ENCODE measurements at places on chromosomes 16 and 17.

DNA sequence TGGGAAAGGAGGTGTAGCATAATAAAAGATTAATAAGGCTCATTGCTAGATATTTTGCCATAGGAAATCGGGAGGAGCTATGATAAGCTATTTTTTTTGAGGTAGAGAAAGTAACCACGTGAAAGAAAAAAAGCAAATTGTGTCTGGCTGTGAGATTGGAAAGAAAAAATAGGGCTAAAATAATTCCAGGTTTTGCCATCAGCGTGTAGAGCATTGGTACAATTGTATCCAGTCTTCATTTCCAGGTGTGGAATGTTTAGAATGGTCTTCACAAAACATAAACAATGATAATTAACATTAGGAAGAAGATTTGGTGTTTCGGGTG lies 1.1 kb downstream of the TANC2 start:
- DNase-seq, result no peak

GRCh38 chr17:40895106-40895730 lies 10.2 kb upstream of the KRT20 start:
- DNase-seq, result no peak

DNA sequence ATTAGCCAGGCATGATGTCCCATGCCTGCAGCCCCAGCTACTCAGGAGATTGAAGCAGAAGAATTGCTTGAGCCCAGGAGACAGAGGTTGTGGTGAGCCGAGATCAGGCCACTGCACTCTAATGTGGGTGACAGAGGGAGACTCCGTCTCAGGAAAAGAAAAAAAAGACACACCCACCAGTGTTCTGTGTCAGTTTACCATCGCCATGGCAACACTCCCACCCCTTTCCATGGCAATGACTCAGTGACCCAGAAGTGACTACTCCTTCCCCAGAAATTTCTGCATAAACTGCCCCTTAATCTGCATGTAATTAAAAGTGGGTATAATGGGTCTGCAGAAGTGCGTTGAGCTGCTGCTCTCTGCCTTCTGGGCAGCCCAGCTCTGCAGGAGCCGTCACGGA lies 4.0 kb upstream of the ZC3H18 start:
- DNase-seq, result no peak

DNA sequence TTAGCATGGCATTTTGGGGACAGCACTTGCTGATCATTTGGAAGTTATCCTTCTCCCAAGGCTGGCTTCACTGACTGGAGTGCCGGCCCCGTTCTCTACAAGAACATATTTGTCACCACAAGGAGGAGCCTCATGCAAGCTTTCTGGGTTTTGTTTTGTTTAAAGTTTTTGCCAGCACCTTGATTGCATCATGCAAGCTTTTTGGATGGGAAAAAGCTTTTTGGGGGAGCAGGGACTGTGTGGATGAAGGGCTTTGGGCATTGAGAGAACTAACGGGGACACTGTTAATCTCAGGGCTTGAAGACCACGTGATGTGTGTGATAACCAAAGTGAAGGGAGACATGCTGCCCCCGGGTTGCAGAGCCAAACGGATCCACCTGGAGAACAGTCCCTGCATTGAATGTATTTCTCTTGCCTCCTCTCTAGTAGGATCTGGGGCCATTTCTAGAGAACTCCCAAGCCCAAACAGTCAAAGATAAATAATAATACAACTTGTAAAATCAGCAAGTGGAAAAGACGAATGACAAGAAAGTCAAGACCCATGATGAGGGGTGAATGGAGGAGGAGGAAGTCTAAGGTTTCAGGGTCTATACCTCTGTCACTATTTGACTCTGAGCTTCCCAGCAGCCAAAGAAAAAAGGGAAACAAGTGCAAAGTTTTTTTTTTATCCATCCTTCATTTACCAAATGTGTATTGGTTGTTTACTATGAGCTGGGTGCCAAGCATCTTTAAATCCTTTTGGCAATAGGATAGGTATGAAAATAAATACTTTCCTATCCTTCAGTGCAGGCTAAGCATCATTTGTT lies 17.2 kb downstream of the TMEM114 start:
- DNase-seq, result no peak

- no peak for DNase-seq
Observed at GRCh38 chr17:12398441-12399051, 267.1 kb upstream of the MYOCD start.

Data from GM10248 (cell line).